Posterior vena cava (tissue), 2 donors: ENCODE measurements at places on chromosomes 11 and 22.

DNA sequence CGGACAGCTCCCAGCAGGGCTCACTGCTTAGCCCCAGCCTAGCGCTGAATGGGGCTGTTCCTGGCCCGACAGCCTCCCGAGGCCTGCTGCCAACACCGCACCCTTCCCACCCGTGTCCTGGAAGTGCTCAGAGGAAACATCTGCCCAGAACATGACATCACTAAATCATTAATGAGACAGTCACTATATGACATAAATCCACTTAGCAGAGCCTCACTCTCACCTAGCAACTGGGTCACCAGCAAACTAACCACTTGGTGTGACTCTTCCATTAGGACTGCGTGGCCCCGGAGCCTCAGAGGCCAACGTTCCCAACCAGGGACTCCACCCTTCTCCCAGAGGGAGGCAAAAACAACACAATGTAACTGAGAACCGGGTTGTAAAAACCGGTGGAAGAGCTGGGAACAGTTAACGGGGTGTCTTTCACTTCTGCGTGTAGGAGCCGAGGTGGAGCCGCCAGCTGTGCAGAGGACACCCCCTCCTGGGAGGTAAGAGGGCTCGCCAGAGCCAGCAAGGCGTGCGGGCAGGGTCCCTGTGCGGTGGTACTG is 21.4 kb upstream of the PACSIN2 start:
- peak; percentile 95 for DNase-seq

DNA sequence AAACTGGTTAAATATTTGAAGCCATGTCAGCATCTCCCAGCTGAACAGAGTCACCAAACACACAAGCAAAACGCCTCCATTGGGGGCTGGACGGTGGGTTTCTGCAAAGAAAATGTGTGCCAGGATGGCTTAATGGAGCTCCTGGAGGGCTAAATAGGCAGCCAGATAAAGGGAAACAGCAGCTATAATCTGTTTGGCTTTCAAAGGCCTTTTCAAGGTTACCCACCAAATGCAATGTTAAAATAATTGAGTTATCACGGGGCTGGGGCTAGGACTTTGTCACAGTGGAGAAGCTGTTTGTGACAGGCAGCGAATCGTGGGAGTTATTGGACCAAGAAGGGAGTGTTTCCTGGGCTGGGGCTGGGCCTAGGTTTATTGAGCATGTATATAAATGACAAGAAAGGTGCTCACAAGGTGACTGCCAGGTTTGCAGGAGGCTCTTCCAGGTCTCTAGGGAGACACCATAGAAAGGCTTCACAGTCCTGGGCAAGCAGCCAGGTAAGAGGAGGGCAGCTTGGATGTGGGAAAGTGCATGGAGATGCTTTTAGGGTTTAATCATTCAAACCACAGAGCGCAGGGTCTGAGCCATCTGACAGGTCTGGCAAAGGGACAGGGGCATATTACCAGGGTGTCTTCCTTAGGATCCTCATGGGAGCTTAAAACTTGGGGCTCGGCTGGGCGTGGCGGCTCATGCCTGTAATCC is 28.3 kb downstream of the GRIK4 start:
- DNase-seq: no peak

- DNase-seq: no peak
Measured at GRCh38 chr22:18012531-18012930, 11.8 kb downstream of the MICAL3 start.

GRCh38 chr11:65440831-65441499 is 18.4 kb downstream of the NEAT1 start:
- DNase-seq: peak; percentile 60

- peak; percentile 62 for DNase-seq
Measured at GRCh38 chr11:8698917-8699441, 16.4 kb downstream of the RPL27A start.

- no peak for DNase-seq
Measured at GRCh38 chr22:25929321-25929878, 187.4 kb downstream of the MYO18B start.

DNA sequence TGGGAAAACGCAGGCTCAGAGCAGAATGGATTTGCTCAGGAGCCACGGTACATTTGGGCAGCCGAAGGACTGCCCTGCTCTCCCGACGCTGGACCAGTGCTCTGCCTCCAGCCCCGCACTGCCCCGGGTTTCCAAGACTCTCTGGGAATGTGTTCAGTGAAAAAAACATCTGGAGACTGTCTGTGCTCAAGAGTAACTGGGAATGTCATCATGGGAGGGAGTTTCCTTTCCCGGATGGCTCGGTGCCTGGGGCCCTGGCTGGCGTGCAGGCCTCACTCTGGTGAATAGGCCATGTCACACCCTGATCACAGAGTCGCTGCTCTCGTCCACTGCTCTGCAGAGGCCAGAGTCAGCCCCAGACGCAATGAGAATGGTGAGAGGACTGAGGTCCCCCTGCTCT is 9.8 kb upstream of the APOL6 start:
- peak; percentile 96 for DNase-seq

DNA sequence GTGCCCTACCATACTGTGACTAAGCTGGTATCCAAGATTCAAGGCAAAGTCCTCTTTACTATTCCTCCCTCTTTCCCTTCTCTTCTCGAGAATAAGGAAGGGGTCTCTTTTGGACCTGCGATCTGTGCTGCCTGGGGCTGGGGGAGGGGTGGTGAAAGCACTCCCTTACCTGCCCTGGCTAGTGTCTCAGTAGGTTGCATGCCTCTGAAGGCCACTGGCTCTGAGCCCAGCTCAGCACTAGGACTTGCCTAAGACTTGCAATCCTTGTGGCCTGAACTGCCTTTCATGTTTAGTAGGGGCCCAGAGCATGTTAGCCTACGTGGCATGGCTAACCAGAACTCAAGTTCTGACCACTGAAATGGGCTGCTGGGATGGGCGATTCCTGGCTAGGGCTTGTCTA is 13.0 kb upstream of the REXO2 start:
- DNase-seq: no peak

DNA sequence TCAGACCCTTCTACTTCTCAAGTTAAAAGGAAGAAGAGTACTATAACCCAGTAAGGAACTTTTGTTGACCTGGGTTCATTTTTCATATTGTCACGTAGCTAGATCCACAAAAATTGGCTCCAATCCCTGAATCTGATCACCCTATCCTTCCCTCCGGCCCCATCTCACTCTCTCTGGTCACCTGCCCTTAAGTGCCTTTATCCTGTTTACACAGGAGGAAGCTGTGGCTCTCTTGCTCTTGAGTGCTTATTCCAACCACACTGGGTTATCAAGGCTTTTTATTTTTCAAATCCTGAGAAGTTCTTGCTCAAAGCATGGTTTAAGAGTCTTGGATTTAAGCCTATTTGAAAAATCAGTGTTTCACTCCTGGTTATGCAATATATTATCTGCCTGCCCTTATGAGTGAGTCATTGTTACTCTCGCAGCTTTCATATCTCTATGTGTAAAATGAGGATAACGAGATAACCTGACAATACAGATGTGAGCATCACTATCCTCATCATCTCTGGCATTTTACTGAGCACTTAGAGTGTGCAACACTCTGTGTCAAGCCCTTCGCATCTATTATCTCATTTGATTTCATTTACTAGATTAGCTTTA is 293.9 kb downstream of the GUCY1A2 start:
- DNase-seq: no peak

DNA sequence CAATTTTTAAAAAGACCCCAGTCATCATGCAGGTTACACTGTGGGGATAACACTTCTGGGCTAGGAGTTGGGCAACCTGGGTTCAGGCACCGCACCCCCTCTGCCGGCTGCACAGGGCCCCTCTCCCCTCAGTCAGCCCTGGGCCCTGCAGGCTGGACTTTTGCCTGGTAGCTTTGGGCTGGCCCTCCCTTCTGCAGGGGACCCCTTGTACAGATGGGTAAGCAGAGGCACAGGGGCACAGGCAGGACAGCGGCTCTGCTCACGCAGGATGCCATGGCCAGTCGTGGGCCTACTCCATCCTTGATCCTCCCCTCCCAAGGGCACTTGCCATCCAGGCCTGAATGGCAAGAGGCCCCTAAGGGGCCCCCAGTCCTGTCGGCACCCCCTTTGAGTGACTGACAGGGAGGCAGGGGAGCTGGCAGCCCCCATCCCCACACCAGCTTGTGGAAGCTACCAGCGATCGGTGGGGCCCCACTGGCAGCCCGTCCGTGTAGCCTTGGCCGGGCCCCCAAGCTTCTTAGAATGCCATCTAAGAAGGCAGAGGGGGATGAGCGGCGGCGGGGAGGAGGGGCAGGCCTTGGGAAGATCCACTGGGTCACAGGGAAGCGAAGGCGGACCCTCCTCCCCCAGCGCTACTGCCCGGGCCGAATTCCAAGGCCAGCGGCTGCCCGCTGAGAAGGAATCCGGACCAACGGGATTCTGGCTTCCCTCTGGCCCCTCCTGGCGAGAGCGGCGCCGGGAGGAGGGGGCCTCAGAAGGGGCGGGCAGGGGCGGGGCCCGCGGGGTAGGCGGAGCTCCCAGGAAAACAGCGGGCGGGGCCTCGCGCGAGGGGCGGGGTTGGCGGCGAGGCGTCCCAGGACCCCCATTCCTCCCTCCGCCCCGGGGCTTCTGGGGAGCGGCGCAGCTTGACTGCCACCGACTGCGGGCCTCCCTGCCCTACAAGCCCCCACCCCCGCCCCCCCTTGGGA is 6.8 kb upstream of the CHKA start:
- no peak for DNase-seq

DNA sequence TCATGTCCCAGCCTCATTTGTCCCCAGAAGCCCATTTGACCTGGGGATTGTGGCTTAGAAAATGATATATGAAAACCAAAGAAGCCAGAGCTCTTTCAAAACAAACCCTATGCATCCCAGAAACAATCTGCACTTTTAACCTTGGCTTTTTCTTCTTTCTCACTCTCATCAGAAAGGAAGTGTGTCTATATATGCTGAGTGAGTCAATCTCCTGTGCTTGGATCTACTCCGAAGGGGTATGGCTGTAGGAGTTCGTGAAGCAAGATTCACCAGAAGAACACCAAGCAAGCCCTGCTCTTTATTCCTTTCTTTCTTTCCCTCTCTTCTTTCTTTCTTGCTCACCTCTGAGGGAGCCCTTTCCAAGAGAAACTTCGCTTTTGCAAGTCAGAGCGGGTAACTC is 636 bp downstream of the PAMR1 start:
- DNase-seq: no peak

DNA sequence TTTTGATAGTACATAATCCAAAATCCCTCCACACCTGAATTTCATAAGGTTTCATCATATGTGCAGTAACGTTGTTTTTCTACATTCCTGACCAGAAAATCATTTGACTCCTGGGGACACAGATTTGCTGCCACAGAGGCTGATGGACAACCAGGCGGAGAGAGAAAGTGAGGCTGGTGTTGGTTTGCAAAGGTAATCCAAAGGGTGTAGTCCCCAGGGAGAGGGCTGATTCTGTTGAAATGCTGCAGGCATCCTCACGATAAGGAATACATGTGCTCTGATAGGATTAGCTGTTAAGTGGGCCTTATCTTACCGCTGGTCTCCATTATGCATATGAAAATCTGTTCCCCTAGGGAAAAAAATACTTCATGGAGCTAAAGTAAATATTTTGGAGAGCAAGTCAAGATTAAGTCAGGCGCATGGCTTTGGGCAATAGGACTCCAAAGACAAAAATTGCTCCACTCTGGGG is 8.1 kb downstream of the APOL6 start:
- no peak for DNase-seq

DNA sequence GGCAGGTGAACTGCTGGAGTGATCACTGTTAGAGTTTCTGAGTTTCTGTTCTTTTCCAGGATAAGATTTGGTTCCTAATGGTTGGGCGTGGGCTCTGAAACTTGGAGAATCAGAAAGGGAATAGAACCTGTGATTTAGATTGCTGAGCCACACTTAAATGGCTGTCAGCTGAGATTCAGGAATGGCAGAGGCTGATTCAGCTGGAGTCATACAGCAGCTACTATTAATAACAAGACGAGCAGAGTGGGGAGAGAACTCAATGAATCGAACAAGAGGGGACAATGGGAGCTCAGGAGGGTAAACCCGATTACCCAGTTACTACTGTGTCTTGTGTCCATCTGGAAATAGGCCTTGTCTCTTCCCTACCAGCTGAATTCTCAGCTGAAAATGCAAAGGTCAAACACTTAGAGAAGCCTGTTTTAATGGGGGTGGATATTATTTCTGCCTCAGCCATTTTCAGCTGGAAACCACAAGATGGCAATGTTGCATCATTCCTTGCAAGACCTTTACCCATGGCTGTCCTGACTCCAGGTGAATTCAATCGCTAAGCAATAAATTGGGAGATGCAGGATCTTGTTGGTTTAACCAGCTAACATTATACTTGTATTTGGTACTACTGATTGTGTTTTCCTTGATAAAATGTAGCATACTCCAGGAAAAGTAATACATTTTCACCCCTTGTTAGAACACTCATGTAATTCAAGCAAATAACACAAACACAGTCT is 104.5 kb upstream of the RAG2 start:
- DNase-seq: no peak
